ENCODE measurements at places on chromosomes 6 and 20. TPM values are rescaled to one million over a fixed set of nuclear protein-coding genes. Genes with fewer than 3 reads are reported as not detected.

Gene TFAP2C
- 48.3 TPM for total RNA-seq

Gene TRIM39
- total RNA-seq: 10.2 TPM

Gene TPBG
- total RNA-seq: 14.2 TPM

Gene CDH26
- total RNA-seq: 0.43 TPM

All from motor neuron (in vitro differentiated cells).